ENCODE measurements at places on chromosomes 13 and 19.

- peak; percentile 80 for DNase-seq
These were observed 16.9 kb upstream of the CYP2S1 start for GRCh38 chr19:41175801-41176777.

GRCh38 chr13:113729187-113730019, 29.6 kb upstream of the TMEM255B start:
- no peak for DNase-seq

DNA sequence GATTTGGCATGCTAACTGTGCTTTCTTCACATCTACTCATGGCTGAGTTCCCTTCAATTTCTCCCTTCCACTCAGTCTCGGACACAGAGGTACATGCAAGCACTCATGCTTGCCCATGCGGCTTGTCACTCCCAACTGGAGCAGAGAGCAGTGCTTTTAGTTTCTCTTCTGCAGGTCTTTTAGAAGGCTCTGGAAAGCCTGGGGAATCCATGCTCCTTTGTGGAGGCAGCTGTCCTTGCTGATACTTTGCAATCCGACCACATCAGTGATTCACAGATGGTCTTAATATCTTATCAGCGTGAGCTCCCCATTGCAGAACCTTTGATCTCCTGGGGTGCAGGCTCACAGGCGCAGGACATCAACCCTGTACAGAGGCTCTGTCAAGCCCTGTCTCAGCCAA, 203.9 kb downstream of the COL4A1 start:
- no peak for DNase-seq

DNA sequence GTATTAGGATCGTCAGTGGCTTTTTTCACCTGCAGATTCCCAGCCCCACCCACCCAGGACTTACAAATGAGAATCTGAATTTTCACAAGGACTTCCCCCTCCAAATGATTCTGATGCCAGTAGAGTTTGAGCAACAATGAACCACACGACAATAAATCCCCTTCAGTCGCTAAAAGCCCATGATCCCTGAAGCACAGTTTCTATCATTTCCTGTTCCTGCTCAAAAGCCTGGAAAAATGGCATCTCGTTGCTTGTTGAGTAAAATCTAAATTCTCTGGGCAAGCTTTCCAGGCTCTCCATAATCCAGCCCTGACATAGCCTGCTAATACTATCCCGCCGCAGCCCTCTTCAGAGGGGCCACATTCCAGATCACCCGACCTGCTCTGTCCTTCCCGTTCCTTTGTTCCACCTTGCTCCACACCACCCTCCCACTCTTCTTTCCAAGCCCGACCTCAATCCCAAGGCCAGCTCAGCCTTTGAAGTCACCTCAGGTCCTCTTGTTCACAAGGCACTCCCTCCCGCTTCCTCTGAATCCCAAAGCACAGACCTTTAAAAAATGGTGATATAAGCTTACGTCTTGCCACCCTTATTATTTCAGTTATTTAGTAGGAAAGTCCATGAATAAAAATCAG, 67.9 kb downstream of the NUFIP1 start:
- DNase-seq, result no peak

DNA sequence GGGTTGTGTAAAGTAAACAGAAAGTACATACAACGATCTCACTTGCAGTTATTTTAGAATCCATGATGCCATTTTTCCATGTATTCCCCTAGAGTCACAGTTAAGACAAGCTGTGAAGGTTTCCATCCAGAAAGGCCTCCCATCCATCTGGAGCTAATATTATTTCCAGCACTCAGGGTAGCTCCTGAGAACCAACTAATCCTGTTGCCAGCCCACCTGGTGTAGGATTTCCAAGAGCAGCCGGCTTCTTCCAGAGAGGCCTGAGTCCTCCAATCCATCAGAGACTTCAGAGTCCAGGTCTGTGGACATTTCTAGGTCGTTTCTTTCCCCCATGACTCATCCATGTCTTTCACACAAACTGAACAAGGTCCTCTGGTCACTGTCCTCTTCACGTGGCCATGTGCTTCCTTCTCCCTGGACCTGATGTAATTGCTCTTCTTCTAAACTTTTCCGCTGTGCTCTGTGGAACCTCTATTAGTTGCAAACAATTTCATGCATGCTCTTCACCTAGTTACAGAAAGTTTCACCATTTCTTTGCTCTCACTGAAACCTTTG, 270.3 kb upstream of the TMTC4 start:
- DNase-seq, result no peak

GRCh38 chr19:32318884-32319520, 26.4 kb upstream of the ZNF507 start:
- DNase-seq, result peak; percentile 3

DNA sequence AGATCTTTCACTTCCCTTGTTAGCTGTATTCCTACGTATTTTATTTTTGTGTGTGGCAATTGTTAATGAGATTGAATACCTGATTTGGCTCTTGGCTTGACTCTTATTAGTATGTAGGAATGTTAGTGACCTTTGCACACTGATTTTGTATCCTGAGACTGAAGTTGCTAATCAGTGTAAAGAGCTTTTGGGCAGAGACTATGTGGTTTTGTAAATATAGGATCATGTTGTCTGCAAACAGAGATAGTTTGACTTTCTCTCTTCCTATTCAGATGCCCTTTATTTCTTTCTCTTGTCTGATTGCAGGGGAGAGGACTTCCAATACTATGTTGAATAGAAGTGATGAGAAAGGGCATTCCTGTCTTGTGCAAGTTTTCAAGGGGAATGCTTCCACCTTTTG, 160.3 kb upstream of the PCDH20 start:
- DNase-seq, result no peak

GRCh38 chr13:77868717-77869116, 49.9 kb downstream of the EDNRB start:
- DNase-seq, result peak; percentile 2

- DNase-seq, result no peak
These were observed 83.2 kb downstream of the NBEA start for GRCh38 chr13:35025314-35025713.

- DNase-seq, result no peak
These were observed 102.6 kb upstream of the MYCBP2 start for GRCh38 chr13:77429320-77430142.

DNA sequence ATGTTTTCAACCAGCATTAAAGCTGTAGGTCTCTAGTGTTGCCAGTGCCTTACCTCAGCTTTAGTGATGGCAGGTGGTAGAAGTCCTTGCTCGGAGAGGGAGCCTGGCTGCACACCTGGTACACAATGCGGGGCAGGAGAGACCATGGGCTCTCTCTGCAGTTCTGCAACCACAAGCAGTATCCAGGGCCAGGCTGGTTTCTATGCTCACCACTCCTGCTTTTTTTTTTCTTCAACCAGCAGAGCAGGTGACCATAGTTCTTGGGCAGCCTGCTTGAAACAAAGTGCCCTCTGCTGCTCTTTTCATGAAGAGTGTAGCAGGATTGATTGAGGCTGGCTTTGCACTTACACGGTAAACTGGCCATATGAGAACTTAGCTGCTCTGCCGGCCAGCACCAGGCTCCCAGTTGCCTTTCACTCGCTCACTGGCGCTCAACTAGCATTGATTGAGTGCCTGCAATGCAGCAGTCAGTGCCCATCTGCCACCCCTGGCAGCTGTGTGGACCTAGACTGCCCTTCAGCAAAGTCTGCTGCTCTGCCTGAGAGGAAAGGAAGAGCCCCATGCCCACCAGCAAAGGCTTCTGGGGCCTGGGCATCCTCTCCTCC, 4.4 kb upstream of the CHAMP1 start:
- no peak for DNase-seq

DNA sequence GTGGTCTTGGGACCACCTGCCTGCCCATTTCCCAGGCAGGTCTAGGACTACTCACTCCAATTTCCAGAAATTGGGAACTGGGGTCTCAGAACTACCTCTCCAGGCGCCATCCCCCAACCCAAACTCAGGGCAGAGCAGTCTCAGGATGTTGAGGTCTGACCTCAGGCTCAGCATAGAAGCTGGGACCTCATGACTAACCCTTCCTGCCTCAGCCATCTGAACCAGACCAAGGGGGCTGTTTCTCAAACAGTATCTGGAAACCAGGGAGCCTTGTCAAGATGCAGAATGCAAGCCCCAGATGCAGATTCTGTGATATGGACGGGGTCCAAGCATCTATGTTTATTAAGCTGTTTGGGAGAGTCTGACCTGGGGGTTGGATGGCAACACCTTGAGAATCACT, 1.3 kb downstream of the FBXW9 start:
- no peak for DNase-seq

- DNase-seq, result no peak
These were observed at the start of gene GPR12 for GRCh38 chr13:26759907-26760831. GPR12 (minus strand) TSS chr13:26760786; CDS start chr13:26759827, 959 bp downstream.

- no peak for DNase-seq
These were observed 115.5 kb downstream of the GGACT start for GRCh38 chr13:100473087-100473486.

DNA sequence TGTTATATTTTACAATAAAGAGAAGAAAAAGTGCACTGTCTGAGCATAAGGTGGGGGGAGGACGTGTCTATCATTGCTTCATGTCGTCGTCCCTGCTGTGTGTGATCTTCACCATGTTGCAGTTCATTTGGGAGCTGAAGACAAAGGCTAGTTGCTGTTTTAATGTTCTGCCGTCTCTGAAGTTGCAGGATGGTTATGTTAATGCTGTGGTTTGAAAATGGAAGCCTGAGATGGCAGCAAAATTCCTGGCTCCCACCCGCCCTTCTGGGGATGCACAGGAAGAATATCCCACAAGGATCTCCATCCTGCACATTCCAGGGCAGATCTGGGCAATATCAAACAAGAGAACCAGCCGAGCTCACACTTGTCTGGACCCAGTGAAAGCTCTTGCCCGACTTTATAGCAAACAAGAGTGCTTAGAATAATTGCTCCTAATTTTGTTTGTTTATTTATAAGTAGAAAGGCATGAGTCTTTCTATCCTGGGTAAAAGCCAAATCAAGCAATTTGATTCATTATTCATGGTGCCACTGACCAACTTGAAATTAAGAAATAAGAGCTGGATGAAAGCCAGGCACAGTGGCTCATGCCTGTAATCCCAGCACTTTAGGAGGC, 110.3 kb upstream of the ABCC4 start:
- no peak for DNase-seq

GRCh38 chr13:30308548-30308947, 1.2 kb upstream of the KATNAL1 start:
- no peak for DNase-seq

- no peak for DNase-seq
These were observed 8.0 kb upstream of the CACTIN start for GRCh38 chr19:3634496-3635045.

DNA sequence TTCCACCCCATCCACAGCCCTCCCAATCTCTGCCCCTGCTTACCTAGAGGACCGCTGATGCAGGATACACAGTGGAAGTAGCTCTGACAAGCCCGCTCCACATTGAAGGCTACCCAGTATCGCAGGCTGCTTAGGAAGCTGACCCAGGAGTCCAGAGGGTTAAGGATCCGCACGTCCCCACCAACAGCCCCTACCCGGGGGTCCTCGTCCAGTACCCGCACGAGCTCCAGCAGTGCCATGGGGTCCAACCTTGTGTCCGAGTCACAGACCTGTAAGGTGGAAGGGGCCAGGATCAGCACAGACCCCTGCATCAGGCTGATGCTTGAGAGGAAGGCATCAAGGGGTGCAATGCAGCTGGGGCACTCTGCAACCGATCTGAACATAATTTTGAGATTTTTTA, 6.9 kb downstream of the HAS1 start:
- no peak for DNase-seq

DNA sequence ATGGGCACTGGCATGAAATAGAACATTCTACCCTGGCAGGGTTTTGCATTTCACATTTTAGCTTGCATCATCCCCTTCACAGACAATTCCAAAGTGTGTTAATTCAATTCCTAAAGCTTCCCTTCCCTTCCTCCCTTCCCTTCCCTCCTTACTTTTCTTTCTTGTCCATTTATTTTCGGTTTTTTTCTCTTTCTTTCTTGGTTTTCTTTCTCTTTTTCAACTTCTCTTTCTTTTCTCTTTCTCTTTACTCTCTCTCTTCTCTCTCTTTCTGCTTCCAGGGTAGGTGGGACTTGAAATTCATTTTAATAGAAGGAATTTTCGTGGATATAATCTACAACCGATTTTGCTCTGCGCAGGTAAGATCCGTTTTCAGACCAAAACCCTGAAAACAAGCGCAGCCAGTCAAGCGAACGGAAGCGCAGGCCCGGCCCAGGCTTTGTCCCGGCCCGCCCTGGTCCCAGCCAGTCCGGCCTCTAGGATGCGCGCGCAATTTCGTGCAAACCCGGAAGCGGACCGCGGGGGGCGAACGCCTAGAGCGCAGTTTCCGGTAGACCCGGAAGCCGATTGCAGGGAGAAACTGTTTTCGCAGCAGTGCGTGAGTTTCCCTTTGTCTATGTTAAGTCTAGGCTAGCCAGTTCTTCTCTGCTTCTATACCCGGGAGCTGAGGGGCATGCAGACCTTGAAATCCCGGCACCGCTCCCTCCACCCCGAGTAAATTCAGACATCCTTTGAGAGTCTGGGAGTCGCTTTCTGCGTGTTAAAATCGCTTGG, at the start of gene ZNF528:
Gene ZNF528 (plus strand): TSS at position 540 of the 771 bp plus-strand sequence. CDS start 4,165 bp downstream, outside the sequence.
- peak; percentile 95 for DNase-seq

DNA sequence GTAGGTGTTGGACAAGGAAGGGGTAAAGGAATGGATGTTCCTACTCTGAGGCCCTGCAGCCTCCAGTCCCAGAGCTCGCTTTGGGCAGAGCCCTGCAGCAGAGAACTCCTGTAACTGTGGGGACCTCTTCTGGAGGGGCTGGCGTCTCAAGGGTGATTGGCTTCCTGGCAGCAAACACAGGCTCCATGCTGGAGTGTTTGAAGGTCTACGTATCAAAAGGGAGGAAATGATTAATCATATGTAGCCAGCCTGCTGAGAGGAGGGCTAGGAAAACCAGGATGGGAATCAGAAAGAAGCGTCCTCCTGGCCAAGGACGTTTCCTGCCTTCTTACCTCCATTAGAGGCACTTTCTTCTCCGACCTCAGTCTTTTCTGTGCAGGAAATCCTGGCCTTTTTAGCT, 208.5 kb downstream of the TSHZ3 start:
- peak; percentile 88 for DNase-seq

GRCh38 chr19:39212375-39212742, 8.3 kb upstream of the SYCN start:
- peak; percentile 5 for DNase-seq

DNA sequence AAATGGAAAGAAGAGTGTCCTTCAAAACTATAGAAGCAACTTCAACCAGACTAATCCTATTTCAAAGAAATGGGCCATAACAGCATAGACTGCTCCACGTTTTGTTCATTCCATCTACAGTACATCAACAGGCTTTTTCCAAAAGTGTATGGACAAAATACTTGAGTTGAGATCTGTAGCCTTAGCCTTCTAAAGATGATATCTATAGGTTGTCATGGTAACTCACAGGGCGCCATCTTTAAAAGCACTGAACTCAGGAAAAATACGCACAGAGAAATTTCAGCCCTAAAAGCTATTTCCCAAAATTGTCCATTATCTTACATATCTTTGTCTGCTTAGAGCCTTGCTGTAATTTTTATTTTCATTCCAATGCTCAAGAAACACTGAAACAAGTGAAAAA, 439.4 kb upstream of the NBEA start:
- no peak for DNase-seq

- DNase-seq, result no peak
These were observed 31.8 kb downstream of the DNM2 start for GRCh38 chr19:10749435-10750384.

- DNase-seq, result no peak
These were observed 40.3 kb upstream of the ARHGEF7 start for GRCh38 chr13:111074826-111075225.

- DNase-seq, result peak; percentile 73
These were observed 21.9 kb upstream of the CPB2 start for GRCh38 chr13:46126552-46127357.

- no peak for DNase-seq
These were observed 5.9 kb upstream of the NANOS2 start for GRCh38 chr19:45920458-45920857.
